ENCODE measurements at places on chromosomes 1 and 21.

- DNase-seq = no peak
Observed at GRCh38 chr1:59055908-59056719, 240.8 kb upstream of the FGGY start.

- DNase-seq = no peak
Observed at GRCh38 chr1:236438614-236439013, 44.5 kb downstream of the EDARADD start.

GRCh38 chr1:80962564-80962963, 838.2 kb upstream of the ADGRL2 start:
- no peak for DNase-seq

DNA sequence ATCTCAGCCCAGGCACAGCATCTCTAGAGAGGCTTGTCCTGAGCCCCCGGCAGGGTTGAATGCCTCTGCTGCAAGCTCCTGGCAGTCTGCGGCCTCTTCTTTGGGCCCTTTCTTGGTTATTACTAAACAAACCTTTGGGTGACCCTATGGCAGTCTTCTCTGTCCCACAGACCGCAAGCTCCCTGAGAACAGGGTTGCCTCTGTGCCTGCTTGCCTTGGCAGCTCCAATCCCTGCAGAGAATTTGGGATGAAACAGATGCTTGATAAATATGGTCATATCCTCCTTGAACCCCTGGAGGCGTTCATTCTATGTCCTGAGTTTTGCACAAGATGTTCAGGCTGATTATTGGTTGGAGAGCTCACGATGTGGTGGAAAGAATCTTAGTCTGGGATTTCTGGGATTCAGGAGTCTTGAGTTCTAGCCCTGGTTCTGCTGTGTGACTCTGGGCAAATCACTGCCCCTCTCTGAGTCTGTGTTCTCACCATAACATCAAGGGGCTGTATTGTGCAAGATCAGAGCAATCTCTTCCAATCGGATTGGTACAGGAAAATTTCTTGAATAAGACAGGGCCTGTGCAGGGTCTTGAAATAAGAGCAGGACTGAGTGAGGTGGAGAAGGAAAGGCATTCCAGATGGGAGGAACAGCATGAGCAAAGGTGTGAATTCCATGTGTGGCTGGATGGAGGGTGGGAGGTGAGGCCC, 49.6 kb downstream of the EDN2 start:
- no peak for DNase-seq

- no peak for DNase-seq
Observed at GRCh38 chr21:45821315-45821962, 160.1 kb upstream of the COL6A1 start.

DNA sequence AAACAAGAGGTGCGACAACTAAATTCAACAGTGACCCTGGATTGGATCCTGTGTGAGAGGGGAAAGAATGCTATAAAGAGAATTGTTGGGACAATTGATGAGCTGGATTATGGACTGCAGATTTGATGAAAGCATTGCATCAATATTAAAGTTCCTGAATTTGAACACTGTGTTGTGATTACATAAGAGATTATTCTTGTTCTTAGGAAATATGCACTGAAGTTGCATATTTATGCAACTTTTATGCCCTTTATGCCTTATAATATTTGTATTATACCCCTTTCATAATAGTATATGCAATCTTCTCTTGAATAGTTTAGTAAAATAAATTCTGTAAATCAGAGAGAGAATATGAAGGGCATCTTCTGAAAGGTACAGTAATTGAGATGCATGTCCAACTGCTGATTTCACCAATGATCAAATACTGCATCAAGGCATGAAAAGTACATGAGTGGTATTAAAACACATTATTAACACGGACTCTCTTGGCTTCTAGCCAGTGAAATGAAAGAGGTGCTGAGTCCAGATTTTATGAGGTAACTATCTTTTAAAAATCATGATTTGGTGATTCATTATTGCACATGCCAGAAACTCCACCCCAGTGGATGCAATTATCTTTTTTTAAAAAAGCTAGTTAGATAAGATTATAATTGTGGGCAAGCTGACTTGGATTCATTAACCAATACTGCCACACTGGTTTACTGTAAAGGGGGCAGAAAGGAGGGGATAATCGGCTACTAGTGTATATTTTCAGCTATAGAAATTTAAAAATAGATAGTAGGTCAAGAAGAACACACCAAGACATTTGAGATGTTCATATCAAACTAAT, 19.9 kb upstream of the LPAR3 start:
- no peak for DNase-seq

- DNase-seq = no peak
Observed at GRCh38 chr1:9020305-9020704, 5.9 kb downstream of the SLC2A7 start.

- peak; percentile 7 for DNase-seq
Observed at GRCh38 chr1:117060441-117061317, 553 bp downstream of the TTF2 start.

- DNase-seq = no peak
Observed at GRCh38 chr21:44071359-44072104, 35.7 kb upstream of the PWP2 start.

- no peak for DNase-seq
Observed at GRCh38 chr1:235980976-235981375, 83.9 kb downstream of the NID1 start.

GRCh38 chr1:62401034-62401760, 35.7 kb upstream of the USP1 start:
- no peak for DNase-seq

- peak; percentile 63 for DNase-seq
Observed at GRCh38 chr1:155174324-155175280, 953 bp downstream of the TRIM46 start.

Data from NCI-H1105 (cell line).